Upper lobe of left lung (tissue), 6 donors: ENCODE measurements at places on chromosomes 4 and X. TPM values are rescaled to one million over a fixed set of nuclear protein-coding genes. Genes with fewer than 3 reads are reported as not detected.

- no peak overlapping the region for H3K4me3 ChIP-seq
- H3K4me1 ChIP-seq: no peaks in the 10 kb centered on the region
- DNase-seq: no peak
- no peaks in the 10 kb centered on the region for H3K27me3 ChIP-seq
These were observed 96.3 kb downstream of the GEMIN8 start for GRCh38 chrX:13933352-13933751.

DNA sequence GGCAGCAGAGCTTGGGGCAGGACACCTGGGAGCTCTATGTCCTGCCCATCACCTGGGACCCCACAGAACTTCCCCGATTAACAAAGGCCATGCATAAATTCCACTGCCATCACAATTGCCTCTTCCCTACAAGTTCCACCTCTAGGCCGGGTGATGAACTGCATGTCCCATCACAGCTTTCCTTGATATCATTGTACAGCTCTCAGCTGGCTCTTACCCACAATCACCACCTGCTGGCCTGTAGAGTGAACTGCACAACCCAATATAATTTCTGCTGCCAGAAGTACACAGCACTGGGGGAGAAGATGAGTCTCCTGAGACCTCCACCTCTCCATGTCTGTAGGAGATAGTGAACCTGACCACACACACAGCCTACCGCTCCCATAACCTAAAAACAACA, 285.0 kb upstream of the AADAT start:
- H3K4me1 ChIP-seq: no peaks in the 10 kb centered on the region
- H3K27ac ChIP-seq: no peak overlapping the region
- no peaks in the 10 kb centered on the region for H3K27me3 ChIP-seq

DNA sequence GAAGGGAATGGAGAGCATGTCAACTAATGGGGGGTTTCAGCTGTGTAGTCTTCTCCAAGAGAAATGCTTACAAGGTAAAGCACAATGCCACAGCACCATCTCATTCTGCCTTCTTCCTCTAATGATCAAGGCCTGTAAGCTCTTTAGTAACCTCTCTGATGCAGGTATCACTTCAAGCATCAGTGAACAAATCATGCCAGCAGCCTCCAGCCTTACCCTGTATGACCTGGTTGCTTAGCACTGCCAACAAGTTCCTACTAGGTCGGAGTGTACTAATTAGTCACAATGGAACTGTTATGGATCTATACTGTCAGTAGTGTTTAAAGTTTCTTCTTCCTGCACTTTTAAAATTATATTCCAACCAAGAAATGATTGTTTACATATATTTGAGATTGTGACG, 197.7 kb downstream of the GRID2 start:
- DNase-seq: no peak
- no peaks in the 10 kb centered on the region for H3K27me3 ChIP-seq
- no peaks in the 10 kb centered on the region for H3K36me3 ChIP-seq
- no peaks in the 10 kb centered on the region for H3K4me1 ChIP-seq
- no peak overlapping the region for H3K4me3 ChIP-seq

- no peaks in the 10 kb centered on the region for H3K36me3 ChIP-seq
- H3K27ac ChIP-seq: no peak overlapping the region
- peak; percentile 34 for DNase-seq
- no peaks in the 10 kb centered on the region for H3K4me1 ChIP-seq
These were observed 10.0 kb downstream of the QRFPR start for GRCh38 chr4:121370729-121371325.

GRCh38 chr4:83340692-83341343, 6.2 kb upstream of the HPSE start:
- H3K4me1 ChIP-seq: no peaks in the 10 kb centered on the region
- no peaks in the 10 kb centered on the region for H3K36me3 ChIP-seq
- H3K27me3 ChIP-seq: no peaks in the 10 kb centered on the region

DNA sequence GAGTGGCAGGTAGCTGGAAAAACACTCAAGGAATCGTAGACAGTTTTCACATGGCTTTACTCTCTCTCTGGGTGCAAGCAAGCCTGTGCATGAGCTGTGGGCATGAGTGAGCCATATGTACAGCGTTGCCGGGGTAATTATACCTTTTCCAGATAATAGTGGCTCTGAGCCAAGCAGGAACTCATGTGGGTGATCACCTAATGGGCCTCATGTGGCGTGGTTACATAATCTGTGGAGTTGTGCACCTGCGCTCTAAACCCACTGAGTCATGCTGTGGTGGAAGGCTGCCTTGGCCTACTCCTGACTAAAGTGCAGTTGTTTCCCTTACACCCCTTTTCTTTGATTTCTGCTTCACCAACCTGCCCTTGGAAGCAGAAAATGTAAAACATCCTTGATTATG, 1564.5 kb upstream of the PCDH10 start:
- H3K36me3 ChIP-seq: no peaks in the 10 kb centered on the region
- H3K4me1 ChIP-seq: no peaks in the 10 kb centered on the region
- H3K27ac ChIP-seq: no peak overlapping the region
- no peak for DNase-seq
- H3K4me3 ChIP-seq: no peak overlapping the region
- no peaks in the 10 kb centered on the region for H3K27me3 ChIP-seq

GRCh38 chrX:77070202-77070918, 376.8 kb upstream of the FGF16 start:
- DNase-seq: no peak
- no peak overlapping the region for H3K27ac ChIP-seq
- H3K4me3 ChIP-seq: no peak overlapping the region
- H3K36me3 ChIP-seq: no peaks in the 10 kb centered on the region

- no peaks in the 10 kb centered on the region for H3K36me3 ChIP-seq
- H3K27ac ChIP-seq: no peak overlapping the region
- H3K27me3 ChIP-seq: no peaks in the 10 kb centered on the region
- no peak for DNase-seq
- H3K4me1 ChIP-seq: no peaks in the 10 kb centered on the region
These were observed 420.3 kb downstream of the PDHA2 start for GRCh38 chr4:96260064-96260682.

- H3K4me1 ChIP-seq: peaks cover 2% of the 10 kb centered on the region
- no peaks in the 10 kb centered on the region for H3K36me3 ChIP-seq
- no peak for DNase-seq
- no peak overlapping the region for H3K27ac ChIP-seq
These were observed 18.5 kb downstream of the APLN start for GRCh38 chrX:129636175-129636681.

GRCh38 chrX:56759736-56760409, 30.8 kb downstream of the NBDY start:
- H3K36me3 ChIP-seq: no peaks in the 10 kb centered on the region
- peaks cover 4% of the 10 kb centered on the region for H3K4me1 ChIP-seq
- no peak overlapping the region for H3K4me3 ChIP-seq
- no peak for DNase-seq

GRCh38 chr4:144894573-144894972, 203.4 kb downstream of the ANAPC10 start:
- DNase-seq: no peak
- no peaks in the 10 kb centered on the region for H3K4me1 ChIP-seq
- no peaks in the 10 kb centered on the region for H3K27me3 ChIP-seq
- H3K27ac ChIP-seq: no peak overlapping the region

DNA sequence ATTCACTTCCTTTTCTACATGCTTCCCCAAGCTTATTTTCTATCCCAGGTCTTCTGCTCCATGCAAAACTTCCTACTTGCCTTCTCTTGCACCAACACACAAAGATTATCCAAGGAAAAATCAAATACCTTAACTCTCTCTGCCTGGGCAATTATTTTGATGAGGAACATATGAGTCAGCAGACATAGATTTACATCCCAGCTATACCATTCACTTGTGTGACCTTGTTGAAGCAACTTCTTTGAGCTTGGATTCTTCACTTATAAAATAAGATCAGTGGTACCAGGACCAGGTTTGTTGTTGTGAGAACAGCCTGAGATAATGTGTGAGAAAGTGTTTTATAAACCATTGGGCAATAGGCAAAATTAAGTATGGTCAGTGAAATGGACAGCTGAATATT, 39.1 kb upstream of the TMEM192 start:
- no peak overlapping the region for H3K4me3 ChIP-seq
- no peaks in the 10 kb centered on the region for H3K4me1 ChIP-seq
- H3K36me3 ChIP-seq: no peaks in the 10 kb centered on the region

DNA sequence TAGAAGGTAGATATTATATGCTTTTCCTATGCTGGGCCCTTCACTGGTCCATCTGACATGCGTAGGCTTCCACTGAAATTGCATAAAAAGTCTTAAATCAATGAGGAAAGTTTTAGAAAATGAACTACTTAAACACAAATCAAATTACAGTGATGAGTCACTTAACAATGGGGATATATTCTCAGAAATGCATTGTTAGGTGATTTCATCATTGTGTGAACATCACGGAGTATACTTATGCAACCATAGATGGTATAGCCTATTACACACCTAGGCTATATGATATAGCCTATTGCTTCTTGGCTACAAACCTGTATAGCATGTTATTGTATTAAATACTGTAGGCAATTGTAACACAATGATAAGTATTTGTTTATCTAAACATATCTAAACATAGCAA, 10.3 kb downstream of the STAP1 start:
- no peaks in the 10 kb centered on the region for H3K36me3 ChIP-seq
- no peak overlapping the region for H3K27ac ChIP-seq
- no peak overlapping the region for H3K4me3 ChIP-seq
- H3K27me3 ChIP-seq: no peaks in the 10 kb centered on the region
- DNase-seq: no peak
- H3K4me1 ChIP-seq: no peaks in the 10 kb centered on the region

DNA sequence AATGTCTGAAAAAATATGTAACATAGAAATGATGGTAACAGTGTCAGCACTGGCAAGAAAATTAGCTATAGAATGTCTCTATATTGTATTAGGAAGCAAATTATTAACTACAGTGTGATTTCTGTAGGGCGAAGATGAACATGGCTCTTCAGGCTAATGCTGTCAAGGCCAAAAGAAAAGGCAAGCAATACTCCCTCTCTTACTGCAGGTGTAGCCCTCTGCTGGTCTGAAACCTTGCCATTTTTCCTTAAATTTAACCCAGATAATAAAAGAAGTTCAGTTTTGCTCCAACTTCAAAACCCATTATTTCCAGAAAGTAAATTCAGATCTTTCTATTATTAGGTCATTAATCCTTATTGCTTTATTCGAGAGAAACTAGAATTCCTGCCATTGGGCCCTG, 215.9 kb downstream of the LRBA start:
- DNase-seq: no peak
- no peak overlapping the region for H3K27ac ChIP-seq
- H3K36me3 ChIP-seq: no peaks in the 10 kb centered on the region
- no peaks in the 10 kb centered on the region for H3K27me3 ChIP-seq
- H3K4me3 ChIP-seq: no peak overlapping the region

DNA sequence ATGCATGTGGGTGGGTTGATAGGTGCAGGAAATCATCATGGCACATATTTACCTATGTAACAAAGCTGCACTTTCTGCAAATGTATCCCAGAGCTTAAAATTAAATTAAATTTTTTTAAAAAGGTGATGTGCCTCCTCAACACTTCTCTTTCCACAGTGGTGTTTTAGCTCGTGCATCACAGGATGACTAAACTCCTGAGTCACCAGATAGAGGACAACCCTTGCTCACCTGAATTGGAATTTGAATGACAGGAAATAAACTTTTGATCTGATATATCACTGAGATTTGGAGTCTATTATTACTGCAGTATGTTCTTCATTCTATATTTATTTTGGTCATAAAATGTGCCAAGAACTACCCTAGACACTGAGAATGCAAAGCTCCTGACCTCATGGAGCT, 185.3 kb downstream of the MAPK10 start:
- no peaks in the 10 kb centered on the region for H3K4me1 ChIP-seq
- no peak overlapping the region for H3K27ac ChIP-seq
- H3K27me3 ChIP-seq: no peaks in the 10 kb centered on the region
- no peak for DNase-seq

DNA sequence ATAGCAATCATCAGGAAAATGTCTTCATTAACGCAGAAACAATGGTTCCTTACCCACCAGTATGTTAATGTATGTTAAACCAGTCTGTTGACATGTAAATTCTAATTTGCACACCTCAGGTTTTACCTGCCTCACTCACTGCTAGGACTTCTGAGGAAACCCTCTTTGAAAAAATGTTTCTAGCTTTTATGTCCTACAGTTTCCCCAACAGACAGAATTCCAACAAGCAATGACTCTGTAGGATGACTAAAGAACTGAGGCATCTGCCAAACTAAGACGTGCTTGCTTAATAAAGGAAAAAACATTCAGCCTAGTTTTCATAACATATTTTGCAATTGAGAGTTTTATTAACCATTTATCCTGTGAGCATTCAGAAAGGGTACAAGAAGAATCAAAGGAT, 20.6 kb upstream of the SOX3 start:
- no peak overlapping the region for H3K4me3 ChIP-seq
- no peaks in the 10 kb centered on the region for H3K36me3 ChIP-seq
- H3K4me1 ChIP-seq: no peaks in the 10 kb centered on the region
- no peaks in the 10 kb centered on the region for H3K27me3 ChIP-seq
- no peak for DNase-seq

DNA sequence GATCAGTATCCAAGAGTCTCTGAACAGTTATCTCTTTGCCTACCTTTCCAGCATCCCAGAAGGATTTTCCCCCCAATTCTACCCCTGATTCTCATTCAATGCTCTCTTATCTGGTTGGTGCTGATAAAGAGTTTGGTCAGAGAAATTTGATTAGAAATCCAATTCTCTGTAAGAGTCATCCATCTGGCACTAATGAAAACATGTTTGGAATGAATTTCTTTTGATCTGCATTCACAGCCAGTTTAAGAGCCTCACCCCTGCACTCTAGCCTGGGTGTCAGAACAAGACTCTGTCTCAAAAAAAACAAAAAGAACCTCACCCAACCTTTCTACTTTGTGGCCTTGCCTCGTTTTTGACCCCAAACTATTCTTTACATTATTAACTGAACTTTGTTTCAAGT, 122.1 kb downstream of the MANBA start:
- H3K36me3 ChIP-seq: no peaks in the 10 kb centered on the region
- no peak overlapping the region for H3K4me3 ChIP-seq
- no peaks in the 10 kb centered on the region for H3K4me1 ChIP-seq

DNA sequence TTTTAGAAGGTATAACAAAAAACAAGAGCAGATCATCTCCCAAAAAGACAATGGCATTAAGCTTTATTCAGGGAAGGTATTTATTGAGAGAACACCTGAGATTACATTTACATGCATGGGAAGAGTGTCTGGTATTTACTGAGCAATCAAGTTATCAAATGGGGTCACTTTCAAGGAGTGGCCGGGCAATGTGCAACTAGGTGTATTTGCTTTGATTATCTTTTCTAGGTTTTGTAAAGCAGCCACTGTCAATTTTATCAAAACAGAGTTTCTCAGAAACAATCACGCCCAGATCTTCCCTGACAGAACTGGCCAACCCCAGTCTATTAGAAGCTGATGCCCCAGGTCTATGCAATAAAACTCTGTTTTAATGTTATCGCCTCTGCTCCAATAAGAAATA, 169.5 kb downstream of the GLRA2 start:
- no peaks in the 10 kb centered on the region for H3K36me3 ChIP-seq
- no peak for DNase-seq
- no peak overlapping the region for H3K27ac ChIP-seq
- H3K4me1 ChIP-seq: no peaks in the 10 kb centered on the region
- no peaks in the 10 kb centered on the region for H3K27me3 ChIP-seq
- no peak overlapping the region for H3K4me3 ChIP-seq

- H3K4me3 ChIP-seq: no peak overlapping the region
- no peaks in the 10 kb centered on the region for H3K36me3 ChIP-seq
- H3K27ac ChIP-seq: no peak overlapping the region
- peaks cover 29% of the 10 kb centered on the region for H3K4me1 ChIP-seq
- peaks cover 25% of the 10 kb centered on the region for H3K27me3 ChIP-seq
These were observed 4.2 kb downstream of the TLL1 start for GRCh38 chr4:165877286-165877685.

Gene TBX22
- total RNA-seq: not detected

Gene SPATA18
- 23.8 TPM for total RNA-seq

Gene TLR8
- 7.3 TPM for total RNA-seq

Gene GAGE12E
- not detected for total RNA-seq

Gene CENPVL2
- total RNA-seq: not detected

Gene ADRA2C
- 2.3 TPM for total RNA-seq

Gene DHRSX
- 19.8 TPM for total RNA-seq

Gene GPR119
- not detected for total RNA-seq
